NCI-H187 treated with DMSO at 0.1 percent for 48 hours (cell line): ENCODE measurements at places on chromosomes 5 and 9.

- DNase-seq = no peak
Observed at GRCh38 chr5:81856948-81857928, 106.3 kb upstream of the SSBP2 start.

- DNase-seq = no peak
Observed at GRCh38 chr5:65989158-65989557, 62.8 kb downstream of the ERBIN start.

GRCh38 chr5:316210-317085 lies 5.1 kb upstream of the AHRR start:
- DNase-seq = no peak

DNA sequence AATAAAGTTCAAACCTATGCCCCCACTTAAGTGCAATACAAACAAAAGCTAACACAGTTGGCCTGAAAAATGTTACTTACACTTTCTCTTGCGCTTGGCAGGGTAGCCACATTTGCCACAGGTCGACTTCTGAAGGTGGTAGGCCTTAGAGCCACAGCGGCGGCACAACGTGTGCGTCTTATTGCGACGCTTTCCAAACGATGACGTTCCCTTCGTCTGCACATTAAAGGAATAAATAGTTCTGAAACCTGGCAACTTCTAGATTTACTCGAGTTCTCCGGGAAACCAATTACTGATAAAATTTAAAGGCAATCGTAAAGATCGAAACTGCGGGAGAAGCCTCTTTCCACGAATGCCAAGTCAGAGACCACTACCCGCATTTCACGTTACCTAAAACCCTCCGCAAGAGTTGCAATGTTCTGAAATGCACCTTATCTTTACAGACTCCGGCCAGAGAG lies 602 bp downstream of the RPL37 start:
- DNase-seq = no peak

DNA sequence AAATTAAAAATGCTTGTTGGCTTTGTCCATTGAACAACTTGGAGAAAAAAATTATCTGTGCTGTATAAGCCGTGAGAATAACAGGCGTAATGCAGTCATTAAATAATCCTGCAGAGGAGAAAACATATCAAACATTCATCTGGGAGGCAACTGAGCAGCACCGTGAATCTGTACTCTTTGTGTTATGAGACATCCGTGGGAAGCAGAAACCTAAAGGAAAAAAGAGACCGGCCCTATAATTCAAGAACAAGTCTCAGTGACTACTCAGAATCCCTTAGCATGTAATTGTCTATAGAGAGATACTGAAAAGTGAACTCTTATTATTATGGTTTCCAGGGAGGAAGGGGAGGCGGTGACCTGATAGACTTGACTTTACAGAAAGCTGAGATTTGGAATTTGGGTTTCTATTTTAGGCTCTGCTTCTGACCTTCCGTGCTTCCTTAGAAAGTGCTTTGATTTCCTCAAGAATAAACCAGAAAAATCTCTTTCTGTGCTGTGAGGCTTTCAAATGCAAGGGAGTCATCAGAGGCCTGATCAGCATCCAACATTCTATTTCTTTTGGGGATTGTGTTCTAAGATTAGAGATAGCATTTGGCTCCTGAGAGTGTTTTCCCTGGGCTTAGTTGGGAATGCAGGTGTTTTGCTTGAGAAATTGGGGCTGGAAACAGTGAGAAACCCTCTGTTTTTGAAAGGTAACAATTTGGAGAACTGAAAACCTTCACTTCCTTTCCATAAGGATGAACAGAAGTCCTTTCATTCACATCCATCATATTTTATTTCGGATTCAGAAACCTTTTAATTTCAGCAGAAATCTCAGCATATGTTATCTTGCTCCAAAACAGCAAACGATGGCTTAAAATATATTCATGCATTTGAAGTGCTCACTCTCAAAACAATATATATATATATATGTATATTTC lies 296.7 kb downstream of the CSNK1G3 start:
- no peak for DNase-seq

DNA sequence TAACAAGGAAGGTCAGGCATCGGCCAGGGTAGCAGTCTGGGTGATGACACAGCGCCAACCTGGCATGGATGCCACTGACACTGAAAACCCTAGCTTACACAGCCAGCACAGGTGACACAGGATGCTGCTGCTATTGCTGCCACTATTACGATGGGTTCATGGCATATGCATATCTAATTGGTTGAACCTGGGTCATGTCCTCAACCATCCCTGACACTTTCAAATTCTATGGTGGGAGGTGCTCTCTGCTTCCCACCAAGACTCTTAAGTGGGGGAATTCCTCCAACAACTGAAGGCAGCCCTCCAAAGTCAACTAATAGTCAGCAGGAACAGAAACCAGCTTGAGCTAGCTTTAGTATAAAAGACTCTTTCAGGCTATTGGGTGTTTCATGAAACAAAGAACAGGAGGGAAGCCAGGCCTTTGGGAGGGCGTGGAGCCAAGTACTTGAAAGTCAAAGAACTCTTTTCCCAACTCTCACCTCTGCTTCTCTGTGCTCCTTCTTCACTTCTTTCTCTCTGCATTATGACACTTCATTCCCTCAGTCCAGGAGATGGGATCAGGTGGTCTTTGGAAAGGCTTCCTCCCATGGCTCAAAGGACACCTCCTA lies 21.3 kb downstream of the PTTG1 start:
- DNase-seq = no peak

DNA sequence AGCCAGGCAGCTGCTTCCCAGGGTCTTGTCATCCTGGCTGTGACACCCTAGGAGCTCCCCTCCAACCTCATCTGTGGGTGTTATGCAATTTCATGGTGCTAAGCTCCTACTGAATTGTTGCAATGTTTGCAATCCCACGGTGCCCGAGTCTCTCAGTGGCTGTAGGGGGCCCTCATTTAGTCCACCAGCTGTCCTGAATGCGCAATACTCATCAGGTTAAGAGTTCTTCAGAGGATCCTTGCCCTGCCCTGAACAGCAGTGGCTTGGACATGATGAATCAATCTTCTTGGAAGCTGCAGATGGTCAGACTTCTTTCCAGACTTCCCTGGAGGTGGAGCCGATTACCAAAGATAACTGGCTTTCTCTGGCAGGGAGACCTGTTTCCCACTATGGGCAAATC lies 584.1 kb downstream of the CCDC171 start:
- DNase-seq = no peak

- DNase-seq = no peak
Observed at GRCh38 chr9:114518120-114518519, 12.8 kb upstream of the WHRN start.

DNA sequence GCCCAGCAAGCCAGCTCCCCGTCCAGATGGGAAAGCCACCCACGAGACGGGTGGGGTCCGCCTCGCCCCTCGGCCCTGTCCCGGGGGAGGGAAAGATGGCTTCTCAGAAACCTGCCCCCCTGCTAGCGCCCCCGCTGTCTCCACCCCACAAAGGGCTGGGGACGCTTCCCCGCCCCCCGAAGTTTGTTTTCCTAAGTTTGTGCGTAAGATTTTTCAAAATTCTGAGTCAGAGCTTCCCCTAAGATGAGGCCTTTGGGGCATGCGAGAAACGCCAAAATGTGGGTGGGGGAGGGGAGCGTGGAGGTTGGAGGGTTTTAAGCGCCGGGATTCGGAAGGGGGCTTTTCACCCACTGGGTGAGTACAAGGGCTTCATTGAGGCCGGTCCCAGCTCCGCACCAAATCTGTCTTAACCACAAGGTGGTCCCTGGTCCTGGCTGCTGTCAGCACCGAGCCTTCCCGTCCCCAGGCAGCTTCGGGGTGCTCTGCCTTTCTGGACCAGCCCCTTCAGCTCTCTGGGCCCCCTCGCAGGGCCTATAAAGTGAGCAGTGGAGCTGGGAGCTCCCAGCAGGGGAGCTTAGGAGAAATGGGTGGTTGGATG lies 32.3 kb downstream of the PRRX2 start:
- DNase-seq = no peak

GRCh38 chr9:36463467-36463866 lies 63.4 kb upstream of the RNF38 start:
- DNase-seq = no peak

DNA sequence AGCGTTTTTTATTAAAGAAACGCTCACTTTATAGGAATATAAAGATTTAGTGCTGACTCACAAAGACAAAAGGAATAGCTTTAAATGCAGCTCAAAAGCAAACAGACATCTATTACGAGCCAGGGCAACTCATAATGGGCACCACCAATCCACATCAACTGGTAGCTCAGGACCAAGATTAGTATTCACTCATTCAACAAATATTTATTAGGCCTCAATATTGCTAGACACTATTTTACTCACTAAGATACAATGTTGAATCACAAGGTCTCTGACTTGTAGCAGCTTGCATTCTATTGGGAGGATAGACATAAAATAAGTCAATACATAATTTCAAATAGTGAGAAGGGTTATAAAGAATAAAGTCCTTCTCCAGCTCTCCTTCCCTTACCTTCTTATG lies 8.0 kb upstream of the MAN2A1 start:
- DNase-seq = no peak
